Stimulated activated CD8-positive, alpha-beta memory T cell treated with anti-CD3 and anti-CD28 coated beads, Interleukin-15, amount 100 ng/mL, for 48 hours (primary cell): ENCODE measurements at places on chromosomes 1 and 21.

DNA sequence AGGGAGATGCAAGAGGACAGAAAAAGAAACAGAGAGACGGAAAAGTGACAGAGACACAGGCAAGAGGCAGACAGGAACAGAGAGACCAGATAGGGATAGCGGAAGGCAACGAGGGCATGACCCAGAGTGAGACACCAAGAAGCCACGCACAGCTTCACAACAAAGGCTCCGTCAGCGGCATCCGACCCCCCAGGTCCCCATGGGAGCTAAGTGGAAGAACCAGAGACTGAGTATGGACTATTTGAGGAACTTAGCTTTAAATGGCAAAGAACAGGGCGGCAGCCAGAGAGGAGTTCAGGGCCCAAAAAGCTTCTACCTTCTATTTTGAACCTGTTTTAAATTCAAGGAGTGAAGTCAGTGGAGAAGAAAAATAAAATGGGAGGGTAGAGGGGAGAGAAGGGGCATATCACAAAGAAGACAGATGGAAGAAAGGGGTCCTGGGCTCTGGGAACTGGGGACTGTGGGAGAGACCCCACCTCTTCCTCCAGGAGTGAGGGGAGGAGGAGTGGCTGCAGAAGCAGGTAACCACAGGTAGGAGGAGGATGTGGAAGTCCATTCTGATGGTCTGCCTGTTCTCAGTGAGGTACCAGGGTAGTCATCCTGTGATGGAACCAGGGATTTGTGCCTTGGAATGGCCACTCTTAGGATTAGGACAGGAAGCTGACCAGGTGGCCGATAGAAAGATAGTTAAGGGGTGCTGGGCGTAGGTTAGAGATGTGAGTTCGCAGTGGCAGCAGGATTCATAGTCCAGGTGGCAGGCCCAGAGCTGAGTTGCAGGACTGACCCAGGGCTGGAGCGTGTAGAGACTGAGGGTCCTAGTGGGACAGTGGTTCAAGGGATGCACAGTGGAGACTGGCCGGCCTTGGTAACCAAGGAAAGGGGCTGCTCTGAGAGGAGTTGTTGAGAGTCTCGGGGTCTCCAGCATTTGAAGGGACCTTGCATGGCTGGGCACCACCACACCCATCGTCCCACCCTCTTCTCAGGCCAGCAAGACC lies 37.7 kb downstream of the CSMD2 start:
- no peak for DNase-seq

GRCh38 chr1:172019976-172020375 lies 178.7 kb downstream of the DNM3 start:
- DNase-seq: no peak

DNA sequence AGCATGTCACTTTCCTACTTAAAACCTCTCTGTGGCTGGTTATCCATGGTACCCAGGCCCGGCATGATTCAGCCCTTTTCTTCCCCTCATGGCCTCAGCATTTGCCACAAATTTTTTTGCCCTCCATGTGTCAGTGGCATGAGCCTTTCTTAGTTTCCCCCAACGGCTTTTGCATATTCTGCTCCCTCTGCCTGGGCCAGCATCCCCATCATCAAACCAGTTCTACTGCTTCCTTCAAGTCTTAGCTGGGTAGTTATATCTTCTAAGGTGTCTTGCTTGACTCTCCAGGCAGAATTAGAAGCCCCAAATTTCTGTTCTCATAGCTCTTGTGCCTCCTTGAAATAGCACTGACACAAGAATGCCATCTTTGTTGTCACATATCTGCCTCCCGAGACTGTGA lies 127.9 kb downstream of the ELAVL4 start:
- DNase-seq: no peak

DNA sequence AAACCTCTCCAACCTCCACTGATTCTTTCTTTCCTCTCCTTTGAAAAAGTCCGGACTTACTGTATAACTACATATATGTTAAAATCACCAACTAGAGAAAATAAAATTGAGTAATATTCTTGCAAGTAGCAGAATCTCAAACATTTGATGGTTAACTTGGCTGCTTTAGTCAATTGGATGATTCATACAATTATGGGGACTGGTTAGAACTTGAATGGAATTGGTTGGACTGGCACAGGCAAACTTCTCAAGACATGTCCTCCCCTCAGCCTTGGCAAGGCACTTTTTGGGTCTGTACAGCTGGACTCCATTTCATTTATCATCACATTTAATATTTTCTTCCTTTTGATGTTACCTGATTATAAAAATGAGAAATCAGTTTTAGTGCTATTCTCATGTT lies 6.5 kb downstream of the WLS start:
- no peak for DNase-seq

GRCh38 chr1:176033474-176033873 lies 173.6 kb downstream of the COP1 start:
- no peak for DNase-seq

GRCh38 chr1:89484092-89485038 lies 40.3 kb upstream of the LRRC8B start:
- no peak for DNase-seq

DNA sequence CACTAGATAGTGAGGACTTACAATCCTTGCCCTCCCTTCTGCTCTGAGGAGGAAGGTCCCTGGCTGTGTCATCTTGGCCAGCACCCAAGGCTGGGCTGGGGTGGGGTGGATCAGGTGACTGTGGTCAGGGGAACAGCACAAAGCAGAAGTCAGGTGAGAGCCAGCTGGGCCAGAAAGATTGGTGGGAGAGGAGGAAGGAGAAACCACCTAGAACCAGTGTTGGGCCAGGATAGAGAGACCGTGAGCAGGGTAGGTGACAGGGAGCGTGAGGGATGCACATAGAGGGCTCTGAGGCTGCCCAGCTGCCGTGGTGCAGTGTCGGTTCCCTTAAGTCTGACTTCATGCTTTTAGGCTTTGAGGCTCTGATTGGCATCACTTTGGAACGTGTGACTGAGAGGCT lies 22.7 kb downstream of the NCF2 start:
- DNase-seq: no peak

DNA sequence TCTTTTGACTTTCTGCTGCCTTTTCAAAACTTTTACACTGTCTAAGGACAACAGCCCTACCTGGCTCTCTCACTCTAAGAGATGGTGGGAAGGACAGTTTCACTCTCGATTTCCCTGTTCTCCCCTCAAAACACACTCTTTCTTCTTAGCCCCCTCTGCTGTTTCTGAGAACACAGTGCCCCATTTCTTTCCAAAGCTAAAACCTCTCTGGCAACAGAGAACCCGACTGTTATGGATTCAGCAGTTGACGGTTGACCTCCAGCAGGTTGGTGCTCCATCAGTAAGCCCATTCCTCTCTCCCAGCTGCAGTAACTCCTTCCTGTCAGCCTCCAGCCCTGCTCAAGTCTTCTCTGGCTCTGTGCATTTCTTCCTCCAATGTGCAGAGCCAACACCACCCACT lies 88.2 kb upstream of the ABCD3 start:
- DNase-seq: no peak

- no peak for DNase-seq
Observed at GRCh38 chr1:185444676-185445075, 127.6 kb upstream of the IVNS1ABP start.

- DNase-seq: no peak
Observed at GRCh38 chr1:74247881-74248528, 12.8 kb downstream of the TNNI3K start.

GRCh38 chr1:221635305-221635704 lies 106.6 kb downstream of the DUSP10 start:
- no peak for DNase-seq

DNA sequence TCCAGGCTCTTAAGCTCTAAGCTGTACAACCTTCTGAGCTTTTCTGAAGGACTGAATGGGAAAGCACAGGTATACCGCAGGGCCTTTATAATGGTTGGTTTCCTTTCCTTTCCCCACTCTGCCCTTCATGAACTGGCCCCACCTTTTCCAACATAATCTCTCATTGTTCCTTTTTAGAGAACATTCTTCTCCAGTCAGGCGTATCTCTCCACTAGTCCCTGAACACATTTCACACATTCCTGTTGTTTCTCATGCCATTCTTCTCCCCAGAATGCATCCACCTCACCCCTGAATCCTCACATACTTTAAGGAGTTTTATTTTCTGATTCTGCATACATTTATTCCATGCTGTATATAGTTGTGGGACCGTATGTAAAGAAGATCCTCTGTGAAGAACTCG lies 41.3 kb downstream of the PGM1 start:
- DNase-seq: no peak

GRCh38 chr1:18823438-18823837 lies 36.0 kb downstream of the TAS1R2 start:
- DNase-seq: no peak

DNA sequence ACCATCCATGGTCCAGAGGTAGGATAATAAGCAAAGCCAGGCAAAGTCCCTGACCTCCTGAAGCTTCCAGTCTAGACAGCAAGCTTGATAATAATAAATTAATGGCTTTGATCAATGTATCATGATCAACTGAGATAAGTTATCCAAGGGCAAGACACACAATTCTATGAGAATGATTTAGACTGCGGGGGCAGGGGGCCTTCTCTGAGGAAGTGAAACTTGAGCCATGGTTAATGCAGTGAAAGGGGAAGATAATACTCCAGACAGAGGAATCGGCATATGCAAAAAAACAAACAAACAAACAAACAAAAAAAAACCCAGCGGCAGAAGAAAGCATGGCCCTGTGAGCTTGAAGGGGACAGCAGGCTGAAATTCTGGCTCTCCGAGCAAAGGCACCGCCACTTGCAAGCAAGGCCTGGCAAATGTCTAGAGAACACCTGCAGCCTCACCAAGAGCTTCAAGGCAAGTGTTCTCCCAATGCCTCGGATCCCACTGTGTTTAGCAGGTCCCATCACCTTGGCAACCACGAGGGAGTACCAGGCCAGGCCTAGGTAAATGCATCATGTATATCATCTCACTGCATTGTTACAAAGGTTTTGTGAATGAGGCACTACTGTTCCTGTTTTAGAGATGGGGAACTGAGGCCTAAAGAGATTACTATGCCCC lies 24.9 kb downstream of the CSMD2 start:
- no peak for DNase-seq

GRCh38 chr1:94909486-94909885 lies 17.4 kb downstream of the CNN3 start:
- no peak for DNase-seq

- DNase-seq: no peak
Observed at GRCh38 chr1:29208442-29208841, 22.3 kb downstream of the MECR start.

DNA sequence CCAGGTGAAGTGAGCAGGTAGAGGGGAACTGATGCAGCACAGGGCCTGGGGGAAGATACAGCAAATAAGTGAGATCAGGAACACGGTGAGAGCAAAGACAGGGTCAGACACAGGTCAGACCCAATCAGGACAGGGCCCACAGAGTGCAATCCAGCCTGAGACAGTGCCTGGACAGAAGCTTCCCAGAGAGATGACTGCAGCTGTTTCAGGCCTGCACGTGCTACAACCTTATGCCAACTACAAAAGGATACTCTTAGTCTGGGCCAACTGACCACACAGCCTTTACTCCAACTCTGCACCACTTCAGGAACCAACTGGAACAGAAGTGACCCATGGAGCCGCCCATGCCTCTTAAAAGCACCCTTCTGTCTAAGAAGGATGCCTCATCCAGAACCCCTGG lies 228.0 kb downstream of the TOMM20 start:
- no peak for DNase-seq

GRCh38 chr21:35400233-35400939 lies 351.3 kb upstream of the RUNX1 start:
- no peak for DNase-seq

GRCh38 chr1:234520908-234521817 lies 42.2 kb upstream of the TARBP1 start:
- DNase-seq: no peak

DNA sequence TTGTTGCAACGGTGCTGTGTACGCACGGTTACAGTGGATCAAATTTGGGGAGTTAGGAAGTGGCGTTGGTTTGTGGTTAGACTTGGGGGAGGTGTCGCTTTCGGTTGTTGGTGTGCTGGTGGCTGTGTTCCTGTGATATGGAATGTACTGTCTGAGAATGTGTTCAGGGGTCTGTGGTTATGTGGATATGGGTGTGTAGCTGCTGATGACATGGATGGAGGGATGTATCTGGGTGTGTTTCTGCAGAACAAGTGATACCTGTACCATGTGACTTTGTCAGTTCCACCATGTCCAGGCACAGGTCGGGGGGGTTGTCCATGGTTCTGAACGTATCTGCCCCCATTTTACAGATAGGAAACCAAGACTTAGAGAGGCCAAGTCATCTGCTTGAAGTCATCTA lies 22.7 kb downstream of the PAX7 start:
- DNase-seq: no peak

DNA sequence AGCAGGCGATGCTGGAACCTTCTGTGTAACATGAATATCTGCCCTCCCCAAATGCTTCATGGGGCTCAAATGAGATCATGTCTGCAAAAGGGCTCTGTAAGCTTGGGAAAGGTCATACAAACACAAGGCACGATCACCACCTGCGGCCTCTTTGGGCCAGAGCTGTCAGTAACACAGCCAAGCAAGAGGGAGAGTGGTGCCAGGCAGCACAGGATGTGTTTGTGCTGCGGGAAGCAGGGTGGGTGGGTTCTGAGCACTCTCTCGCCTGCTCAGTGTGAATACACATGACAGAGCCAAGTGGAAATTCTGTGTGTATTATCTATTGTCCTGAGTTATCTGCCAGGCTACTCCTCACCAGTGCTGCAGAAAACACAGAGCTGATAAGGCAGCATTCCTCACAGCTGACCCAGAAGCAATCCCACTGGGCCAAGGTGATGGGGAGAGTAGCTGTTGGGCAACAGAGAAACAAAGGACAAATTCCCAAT lies 101.2 kb downstream of the LAMC2 start:
- DNase-seq: no peak

GRCh38 chr1:43975249-43975961 lies 645 bp downstream of the ATP6V0B start:
- DNase-seq: no peak

DNA sequence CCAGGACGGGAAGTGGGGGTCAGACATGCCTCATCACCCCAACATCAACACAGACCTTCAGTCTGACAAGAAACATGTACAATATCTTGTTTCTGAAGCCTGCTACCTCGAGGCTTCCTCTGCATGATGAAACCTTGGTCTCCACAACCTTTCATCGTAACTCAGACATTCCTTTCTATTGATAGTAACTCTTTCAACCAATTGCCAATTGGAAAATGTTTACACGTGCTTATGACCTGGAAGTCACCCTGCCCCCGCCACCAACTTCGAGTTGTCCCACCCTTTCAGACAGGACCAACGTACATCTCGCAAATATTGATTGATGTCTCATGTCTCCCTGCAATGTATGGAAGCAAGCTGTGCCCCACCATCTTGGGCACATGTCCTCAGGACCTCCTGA lies 159.5 kb downstream of the ETS2 start:
- no peak for DNase-seq

GRCh38 chr1:45895406-45895805 lies 92.0 kb downstream of the MAST2 start:
- DNase-seq: no peak
